ENCODE measurements at places on chromosomes 16 and 17.

DNA sequence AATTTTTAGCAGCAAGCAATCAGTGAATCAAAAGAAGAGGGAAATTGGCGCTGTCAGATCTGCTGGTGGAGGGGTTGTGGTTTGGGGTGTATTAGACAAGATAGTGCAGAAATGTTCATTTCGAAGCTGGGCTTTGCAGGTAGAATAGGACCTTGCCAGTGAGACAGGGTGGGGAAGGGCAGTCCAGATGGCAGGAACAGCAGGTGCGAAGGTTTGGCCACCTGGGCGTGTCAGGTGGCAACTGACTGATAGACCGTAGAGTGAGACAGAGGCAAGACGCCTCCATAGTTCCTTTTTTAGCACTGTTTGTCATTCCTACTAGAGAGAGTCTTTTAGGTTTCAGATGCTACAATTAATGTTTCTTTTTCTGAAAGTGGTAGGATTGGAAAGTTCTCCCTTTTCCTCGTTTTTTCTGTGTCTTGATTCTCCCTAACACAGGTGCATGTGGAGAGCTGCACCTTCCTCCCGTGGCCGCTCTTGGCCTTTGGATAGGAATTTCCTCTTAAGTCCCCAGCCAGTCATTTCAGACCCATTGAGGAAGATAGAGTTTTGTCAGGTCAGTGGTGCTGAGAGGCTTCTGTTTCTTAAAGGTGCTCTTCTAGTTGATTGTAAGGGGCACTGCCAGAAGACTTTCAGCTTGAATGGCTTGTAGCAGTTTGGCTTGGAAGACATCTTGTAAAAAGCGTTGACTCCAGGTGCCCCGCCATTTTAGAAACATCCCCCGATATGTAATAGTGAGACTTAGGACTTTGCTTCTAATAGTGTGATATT is 315.6 kb downstream of the SNX29 start:
- no peak for DNase-seq

- no peak for DNase-seq
Observed at GRCh38 chr17:17701658-17702057, 20.4 kb downstream of the RAI1 start.

DNA sequence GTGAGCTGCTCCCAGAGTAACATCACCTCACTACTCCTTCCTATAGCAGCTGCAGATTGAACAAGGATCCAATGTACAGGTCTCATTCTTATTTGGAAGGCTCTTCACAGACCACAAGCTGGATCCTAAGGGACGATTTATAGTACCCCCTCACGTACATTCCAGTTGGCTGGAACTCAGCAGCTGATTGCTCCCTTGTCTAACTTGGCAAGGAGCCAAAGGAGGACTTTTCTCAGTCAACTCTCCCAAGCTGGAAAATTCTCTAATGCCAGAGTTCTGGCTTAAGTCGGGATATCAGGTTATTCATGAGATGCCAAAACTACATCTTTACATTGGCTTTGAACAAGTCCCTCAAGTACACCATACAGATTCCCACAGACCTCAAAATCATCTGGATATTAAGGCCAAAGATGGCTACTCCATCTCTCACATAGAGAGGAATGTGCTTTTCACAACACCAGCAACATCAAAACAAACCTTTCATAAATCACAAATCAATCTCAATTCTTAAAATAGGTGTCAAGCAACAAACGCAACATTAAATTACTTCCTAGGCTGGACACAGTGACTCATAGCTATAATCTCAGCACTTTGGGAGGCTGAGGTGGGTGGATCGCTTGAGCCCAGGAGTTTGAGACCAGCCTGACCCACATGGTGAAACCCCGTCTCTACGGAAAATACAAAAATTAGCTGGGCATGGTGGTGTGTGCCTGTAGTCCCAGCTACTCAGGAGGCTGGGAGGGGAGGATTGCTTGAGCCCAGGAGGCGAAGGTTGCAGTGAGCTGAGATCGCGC is 39.3 kb downstream of the SMG6 start:
- no peak for DNase-seq

DNA sequence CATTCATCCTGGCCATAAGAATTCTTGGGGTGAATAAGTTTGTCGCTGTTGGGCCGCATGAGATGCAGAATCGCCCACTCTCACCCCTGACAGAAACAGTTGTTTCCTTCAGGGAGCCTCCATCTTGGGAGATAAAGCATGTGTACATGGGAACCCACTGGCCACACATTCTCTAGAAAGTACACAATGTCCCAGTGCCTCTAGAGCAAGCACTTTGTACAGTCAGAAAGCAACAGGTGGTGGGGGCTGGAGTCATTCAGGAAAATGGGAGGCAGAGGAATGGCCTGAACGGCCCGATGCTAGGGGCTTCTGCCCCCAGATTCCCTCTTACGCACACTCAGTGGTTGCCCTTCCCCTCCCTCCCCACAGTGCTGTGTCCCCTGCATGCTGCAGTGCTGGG is 16.1 kb downstream of the ACE start:
- DNase-seq, result no peak

GRCh38 chr17:39751637-39752036 is 13.9 kb downstream of the GRB7 start:
- no peak for DNase-seq

All from stimulated activated CD8-positive, alpha-beta memory T cell treated with anti-CD3 and anti-CD28 coated beads, Interleukin-2, amount 100 ng/mL, for 48 hours (primary cell).